ENCODE measurements at places on chromosomes 2 and 18.

GRCh38 chr2:210503001-210503623 lies 26.6 kb upstream of the LANCL1 start:
- no peaks in the 10 kb centered on the region for H3K27me3 ChIP-seq
- H3K27ac ChIP-seq: no peak overlapping the region
- no peak overlapping the region for H3K4me3 ChIP-seq

GRCh38 chr18:67728364-67728763 lies 211.8 kb upstream of the DSEL start:
- H3K36me3 ChIP-seq: no peaks in the 10 kb centered on the region
- no peak overlapping the region for H3K27ac ChIP-seq
- H3K4me3 ChIP-seq: no peak overlapping the region
- no peaks in the 10 kb centered on the region for H3K27me3 ChIP-seq
- no peak for DNase-seq

DNA sequence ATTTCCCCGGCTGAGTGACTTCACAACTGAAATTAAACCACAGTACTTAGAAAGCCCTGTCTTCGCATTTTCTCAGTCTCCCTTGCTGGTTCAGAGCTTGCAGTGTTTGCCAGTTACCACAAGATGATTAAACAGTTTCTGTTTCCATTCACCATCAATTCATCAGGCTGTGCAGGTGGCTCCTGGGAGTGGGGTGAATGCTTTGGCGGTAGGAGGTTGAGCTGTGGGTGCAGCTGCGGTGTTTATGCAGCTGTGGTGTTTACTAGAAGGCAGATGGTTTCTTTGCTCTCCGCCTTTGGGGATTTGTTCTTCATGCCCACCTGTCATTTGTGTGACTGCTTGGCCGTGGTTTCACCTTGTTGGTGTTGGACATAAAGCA lies 16.1 kb downstream of the ACOXL start:
- DNase-seq: no peak
- H3K27ac ChIP-seq: no peak overlapping the region
- peaks cover 32% of the 10 kb centered on the region for H3K27me3 ChIP-seq
- H3K4me1 ChIP-seq: no peaks in the 10 kb centered on the region
- no peaks in the 10 kb centered on the region for H3K36me3 ChIP-seq

GRCh38 chr2:96757477-96757860 lies 3.2 kb upstream of the CNNM4 start:
- no peak overlapping the region for H3K4me3 ChIP-seq
- H3K27ac ChIP-seq: no peak overlapping the region
- no peak for DNase-seq
- H3K27me3 ChIP-seq: no peaks in the 10 kb centered on the region
- H3K4me1 ChIP-seq: peaks cover 19% of the 10 kb centered on the region
- no peaks in the 10 kb centered on the region for H3K36me3 ChIP-seq
